ENCODE measurements at places on chromosomes 16 and 17.

- no peak overlapping the region for H3K4me3 ChIP-seq
- no peaks in the 10 kb centered on the region for H3K4me1 ChIP-seq
- no peak overlapping the region for H3K27ac ChIP-seq
- H3K36me3 ChIP-seq = no peaks in the 10 kb centered on the region
- no peaks in the 10 kb centered on the region for H3K27me3 ChIP-seq
Measured at GRCh38 chr16:55539488-55539887, 27.0 kb upstream of the CAPNS2 start.

- no peak for DNase-seq
- H3K27ac ChIP-seq = no peak overlapping the region
- no peaks in the 10 kb centered on the region for H3K36me3 ChIP-seq
- H3K4me3 ChIP-seq = no peak overlapping the region
- H3K4me1 ChIP-seq = peaks cover 13% of the 10 kb centered on the region
Measured at GRCh38 chr16:5506021-5506420, 408.4 kb upstream of the EEF2KMT start.

DNA sequence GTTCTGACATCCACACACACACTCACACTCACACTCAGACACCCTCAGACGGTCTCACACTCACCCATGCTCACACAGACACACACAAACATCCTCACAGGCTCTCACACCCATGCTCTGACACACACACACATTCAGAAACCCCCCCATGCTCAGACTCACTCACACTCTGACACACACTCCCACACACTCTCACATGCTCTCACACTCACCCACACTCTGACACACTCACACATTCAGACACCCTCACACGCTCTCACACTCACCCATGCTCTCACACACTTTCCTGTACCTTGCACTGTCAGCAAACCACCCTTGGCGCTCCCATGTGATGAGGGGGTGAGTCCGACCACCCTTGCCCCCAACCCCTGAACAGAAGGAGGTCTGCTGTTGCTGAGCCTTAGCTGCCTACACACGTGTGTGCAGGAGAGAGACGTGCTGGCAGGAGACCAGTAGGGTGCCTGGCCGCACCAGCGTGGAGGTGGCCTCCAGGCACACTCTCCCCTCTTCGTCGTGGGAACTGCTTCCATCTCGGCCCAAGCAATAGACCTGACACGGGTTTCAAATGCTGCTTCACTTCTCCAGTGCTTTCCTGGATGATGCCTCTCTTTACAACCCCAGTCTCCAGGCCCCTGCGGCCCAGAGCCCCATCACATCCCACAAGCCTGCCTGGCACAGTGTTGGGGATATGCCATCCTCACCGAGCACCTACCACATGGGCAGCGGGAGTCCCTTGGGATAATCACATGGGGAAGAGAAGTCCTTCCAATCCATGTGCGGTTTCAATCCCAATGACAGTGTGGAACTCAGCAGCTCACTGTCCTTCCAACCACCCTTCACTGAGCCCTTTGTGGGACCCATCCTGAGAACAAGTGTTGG, 267.8 kb upstream of the FOXF1 start:
- no peaks in the 10 kb centered on the region for H3K36me3 ChIP-seq
- H3K4me1 ChIP-seq = no peaks in the 10 kb centered on the region
- H3K27ac ChIP-seq = no peak overlapping the region
- H3K27me3 ChIP-seq = peaks cover 80% of the 10 kb centered on the region
- DNase-seq = no peak

DNA sequence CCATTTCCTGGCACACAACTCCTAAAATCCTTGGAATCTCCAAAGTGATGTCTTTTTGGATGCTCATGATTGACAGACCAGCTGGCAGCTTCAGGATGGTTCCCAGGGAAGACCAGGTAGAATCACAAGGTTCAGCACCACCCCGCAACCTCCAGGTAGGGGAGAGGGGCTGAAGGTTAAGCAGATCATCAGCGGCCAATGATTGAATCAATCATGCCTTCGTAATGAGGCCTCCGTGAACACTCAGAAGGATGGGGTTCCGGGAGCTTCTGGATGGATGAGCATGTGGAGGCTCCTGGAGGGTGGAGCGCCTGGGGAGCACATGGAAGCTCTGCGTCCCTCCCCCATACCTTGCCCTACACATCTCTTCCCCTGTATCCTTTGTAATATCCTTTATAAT, 185.9 kb downstream of the SEC14L1 start:
- DNase-seq = no peak
- no peak overlapping the region for H3K4me3 ChIP-seq
- no peak overlapping the region for H3K27ac ChIP-seq
- H3K36me3 ChIP-seq = no peaks in the 10 kb centered on the region

- no peak overlapping the region for H3K27ac ChIP-seq
- no peaks in the 10 kb centered on the region for H3K27me3 ChIP-seq
Measured at GRCh38 chr16:4618645-4619418, 4.1 kb upstream of the UBALD1 start.

DNA sequence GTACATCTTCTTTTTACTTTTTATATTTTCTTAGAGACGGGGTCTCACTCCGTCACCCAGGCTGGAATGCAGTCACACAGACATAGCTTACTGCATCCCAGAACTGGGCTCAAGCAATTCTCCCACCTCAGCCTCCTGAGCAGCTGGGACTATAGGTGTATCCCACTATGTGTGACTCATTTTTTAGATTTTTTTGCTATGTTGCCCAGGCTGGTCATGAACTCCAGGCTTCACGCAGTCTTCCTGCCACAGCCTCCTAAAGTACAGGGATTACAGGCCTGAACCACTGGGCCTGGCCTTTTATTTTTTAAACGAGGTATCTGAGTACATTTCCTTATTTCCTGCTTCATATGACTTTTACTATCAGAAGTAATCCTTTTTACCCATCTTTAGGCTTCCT, 48.0 kb downstream of the GLG1 start:
- peak overlapping the region; percentile 36 for H3K4me3 ChIP-seq
- DNase-seq = peak; percentile 85
- H3K27ac ChIP-seq = peak overlapping the region; percentile 85
- H3K27me3 ChIP-seq = no peaks in the 10 kb centered on the region

- peak overlapping the region; percentile 44 for H3K4me3 ChIP-seq
- H3K27me3 ChIP-seq = peaks cover 45% of the 10 kb centered on the region
- H3K4me1 ChIP-seq = peaks cover 4% of the 10 kb centered on the region
- H3K27ac ChIP-seq = no peak overlapping the region
- H3K36me3 ChIP-seq = no peaks in the 10 kb centered on the region
- peak; percentile 25 for DNase-seq
Measured at GRCh38 chr16:58464047-58464915, 35.7 kb upstream of the NDRG4 start.

GRCh38 chr17:79792984-79793923, 3.6 kb downstream of the CBX8 start:
- H3K4me3 ChIP-seq = peak overlapping the region; percentile 42
- H3K36me3 ChIP-seq = peaks cover 15% of the 10 kb centered on the region
- H3K4me1 ChIP-seq = peaks cover 58% of the 10 kb centered on the region
- peaks cover 22% of the 10 kb centered on the region for H3K27me3 ChIP-seq

- H3K36me3 ChIP-seq = no peaks in the 10 kb centered on the region
- H3K4me3 ChIP-seq = no peak overlapping the region
- H3K4me1 ChIP-seq = no peaks in the 10 kb centered on the region
- H3K27me3 ChIP-seq = no peaks in the 10 kb centered on the region
- no peak overlapping the region for H3K27ac ChIP-seq
- DNase-seq = no peak
Measured at GRCh38 chr17:31536451-31536850, 145.0 kb downstream of the RAB11FIP4 start.

DNA sequence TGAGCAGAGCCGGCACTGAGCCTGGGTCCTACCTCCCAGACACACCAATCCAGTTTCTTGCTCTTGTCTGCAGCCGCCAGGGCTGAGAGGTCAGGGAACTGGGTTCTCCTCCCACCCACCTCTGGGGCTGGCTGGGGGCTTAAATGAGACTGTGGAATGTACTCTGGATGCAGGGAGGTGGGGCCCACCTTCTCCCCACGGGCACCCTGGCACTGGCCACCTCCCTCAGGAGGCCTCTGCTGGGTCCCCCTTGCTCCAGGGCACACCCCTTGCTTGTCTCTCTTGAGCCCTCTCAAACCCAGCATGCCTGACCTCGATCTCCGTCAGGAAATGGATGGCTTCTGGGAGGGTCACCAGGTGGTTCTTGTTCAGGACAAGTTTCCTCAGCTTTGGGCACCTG, 6.4 kb downstream of the FLII start:
- H3K36me3 ChIP-seq = peaks cover 37% of the 10 kb centered on the region
- DNase-seq = no peak
- H3K27me3 ChIP-seq = no peaks in the 10 kb centered on the region
- H3K4me3 ChIP-seq = no peak overlapping the region
- H3K27ac ChIP-seq = no peak overlapping the region

Data from A673 (cell line).